Activated CD8-positive, alpha-beta memory T cell treated with anti-CD3 and anti-CD28 coated beads, Interleukin-2, amount 10 ng/mL, durations not matched to agents 7 days and 5 days (primary cell): ENCODE measurements at places on chromosomes 1 and 21.

DNA sequence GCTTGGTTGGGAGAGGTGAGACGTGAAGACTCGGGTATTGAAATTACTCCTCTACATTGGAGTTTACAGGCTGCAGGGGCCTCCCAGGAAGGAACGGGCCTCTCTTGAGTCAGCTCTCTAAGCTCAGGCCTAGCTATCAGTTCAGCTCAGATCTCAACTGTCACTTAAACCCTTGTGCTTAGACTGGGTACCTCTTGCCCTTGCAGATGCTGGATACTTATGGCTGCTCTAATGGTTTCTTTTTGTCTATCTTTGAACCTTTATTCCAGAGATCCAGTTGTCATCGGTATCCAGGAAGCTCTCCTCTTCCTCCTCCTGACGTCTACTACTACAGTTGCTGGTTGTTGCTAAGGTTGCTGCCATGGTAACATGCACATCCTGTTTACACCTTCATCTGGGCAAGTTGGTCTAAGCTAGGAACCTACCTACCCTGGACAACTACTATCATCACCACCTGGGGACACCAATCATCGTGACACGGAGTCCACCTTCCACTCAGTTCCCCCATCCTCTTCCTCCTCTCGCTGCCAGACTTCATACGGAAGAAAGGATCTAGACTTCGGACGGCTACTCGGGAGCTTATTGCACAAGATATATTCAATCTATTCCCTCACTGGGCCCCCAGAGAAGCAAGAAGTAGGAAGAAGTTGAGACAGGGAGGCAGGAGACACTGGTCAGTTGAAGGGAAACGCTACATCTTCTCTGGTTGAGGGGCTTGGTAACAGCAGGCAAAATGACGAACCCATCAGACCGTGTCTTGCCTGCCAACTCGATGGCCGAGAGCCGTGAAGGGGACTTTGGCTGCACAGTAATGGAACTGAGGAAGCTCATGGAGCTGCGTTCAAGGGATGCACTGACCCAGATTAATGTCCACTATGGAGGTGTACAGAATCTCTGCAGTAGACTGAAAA is 56.1 kb downstream of the ATP2B4 start:
- no peak overlapping the region for H3K4me3 ChIP-seq
- peaks cover 48% of the 10 kb centered on the region for H3K4me1 ChIP-seq
- H3K36me3 ChIP-seq = peaks cover 61% of the 10 kb centered on the region

GRCh38 chr1:87495147-87495546 is 166.5 kb downstream of the LMO4 start:
- peaks cover 5% of the 10 kb centered on the region for H3K27me3 ChIP-seq
- DNase-seq = no peak
- H3K4me3 ChIP-seq = no peak overlapping the region
- no peak overlapping the region for H3K27ac ChIP-seq
- H3K4me1 ChIP-seq = no peaks in the 10 kb centered on the region

DNA sequence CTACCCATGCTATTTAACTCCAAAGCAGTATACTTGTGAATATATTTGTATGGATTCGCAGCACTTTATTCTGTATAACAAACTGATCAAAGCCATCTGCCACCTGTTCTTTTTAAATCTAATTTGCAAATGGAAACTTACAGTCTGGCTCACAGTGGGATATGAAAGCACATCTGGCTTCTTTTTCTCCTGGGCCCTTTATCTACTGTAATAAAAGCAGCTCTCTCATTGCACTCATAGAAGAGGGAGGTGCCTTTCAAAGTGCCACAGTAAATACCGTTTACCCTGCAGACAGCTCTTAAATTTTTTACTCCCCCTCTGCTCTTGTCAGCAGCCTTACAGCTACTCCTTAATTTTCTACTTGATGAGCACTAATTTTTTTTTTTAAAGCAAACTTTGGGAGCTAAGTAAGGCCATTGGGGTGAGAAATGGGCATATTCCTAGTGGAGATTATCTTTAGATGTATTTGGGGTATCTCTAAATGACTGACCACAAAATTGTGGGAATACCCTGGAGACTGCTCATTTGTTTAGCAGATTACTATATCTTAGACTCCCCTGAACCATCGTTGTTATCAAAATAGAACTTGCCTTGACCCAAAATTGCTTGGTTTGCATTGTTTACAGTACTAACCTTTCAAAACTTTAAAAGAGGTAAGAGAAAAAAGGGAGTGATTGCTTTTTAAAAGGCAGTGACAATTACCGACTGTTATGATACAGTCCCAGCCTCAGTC is 110.1 kb downstream of the VPS13D start:
- DNase-seq = no peak
- H3K27me3 ChIP-seq = no peaks in the 10 kb centered on the region
- peaks cover 21% of the 10 kb centered on the region for H3K36me3 ChIP-seq
- H3K27ac ChIP-seq = no peak overlapping the region
- H3K4me1 ChIP-seq = peaks cover 31% of the 10 kb centered on the region
- no peak overlapping the region for H3K4me3 ChIP-seq

DNA sequence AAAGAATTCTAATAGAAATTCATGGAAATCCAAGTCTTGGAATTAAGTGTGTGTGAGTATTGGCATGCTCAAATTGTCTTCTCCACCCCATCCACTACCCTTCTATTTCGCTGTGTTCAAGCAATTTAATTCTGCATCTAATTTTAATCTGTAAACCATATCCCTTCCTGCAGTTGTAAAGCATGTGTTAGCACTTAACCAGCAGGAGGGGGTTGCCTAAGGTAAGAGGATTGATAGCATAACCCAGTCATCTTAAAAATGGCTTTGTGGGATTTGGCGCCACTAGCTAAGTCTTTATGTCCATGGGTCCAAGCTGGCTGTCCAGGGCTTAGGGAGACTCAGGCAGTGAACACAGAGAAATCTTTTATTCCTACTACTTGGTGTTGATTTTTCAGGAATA is 210.3 kb downstream of the PTPRC start:
- peaks cover 55% of the 10 kb centered on the region for H3K36me3 ChIP-seq
- H3K4me3 ChIP-seq = no peak overlapping the region
- DNase-seq = no peak
- no peak overlapping the region for H3K27ac ChIP-seq
- no peaks in the 10 kb centered on the region for H3K27me3 ChIP-seq

DNA sequence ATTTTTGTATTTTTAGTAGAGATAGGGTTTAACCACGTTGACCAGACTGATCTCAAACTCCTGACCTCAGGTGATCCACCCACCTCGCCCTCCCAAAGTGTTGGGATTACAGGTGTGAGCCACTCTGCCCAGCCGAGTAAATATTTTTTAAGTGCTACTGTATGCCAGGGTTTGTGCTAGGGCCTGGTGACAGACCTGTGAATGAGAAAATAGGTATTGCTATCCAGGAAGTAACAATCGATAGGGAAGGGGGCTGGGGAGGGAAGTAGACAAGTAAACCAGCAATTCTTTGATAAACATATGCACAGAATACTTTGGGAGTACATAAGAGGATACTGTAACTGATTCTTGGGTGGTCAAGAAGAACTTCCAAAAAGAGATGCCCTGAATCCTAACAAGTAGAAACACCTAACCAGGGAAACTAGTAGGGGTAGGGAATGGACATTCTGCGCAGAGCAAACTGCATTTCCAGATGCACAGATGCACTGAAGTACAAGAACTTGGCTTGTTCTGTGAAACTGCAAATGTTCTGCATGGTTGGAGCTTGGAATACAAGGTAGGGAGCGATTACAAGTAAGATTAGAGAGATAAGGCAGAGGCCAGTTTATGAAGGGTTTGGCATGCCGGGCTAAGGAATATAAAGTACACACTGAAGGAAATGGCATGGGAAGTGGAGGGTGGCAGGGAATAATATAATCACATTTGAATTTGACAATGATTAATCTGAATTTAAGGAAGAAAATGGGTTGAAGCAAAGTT is 19.0 kb upstream of the DOCK7 start:
- H3K27ac ChIP-seq = no peak overlapping the region
- H3K36me3 ChIP-seq = no peaks in the 10 kb centered on the region

- DNase-seq = peak; percentile 54
- peak overlapping the region; percentile 98 for H3K4me3 ChIP-seq
- peak overlapping the region; percentile 99 for H3K27ac ChIP-seq
- peaks cover 12% of the 10 kb centered on the region for H3K36me3 ChIP-seq
These were observed 3.2 kb upstream of the PTPN7 start for GRCh38 chr1:202163281-202164270.

- H3K36me3 ChIP-seq = no peaks in the 10 kb centered on the region
- H3K27me3 ChIP-seq = peaks cover 19% of the 10 kb centered on the region
- peaks cover 18% of the 10 kb centered on the region for H3K4me1 ChIP-seq
- no peak for DNase-seq
- no peak overlapping the region for H3K27ac ChIP-seq
- no peak overlapping the region for H3K4me3 ChIP-seq
These were observed 6.8 kb downstream of the RNF220 start for GRCh38 chr1:44411861-44412260.

- DNase-seq = peak; percentile 88
- no peak overlapping the region for H3K27ac ChIP-seq
- no peak overlapping the region for H3K4me3 ChIP-seq
- H3K27me3 ChIP-seq = peaks cover 11% of the 10 kb centered on the region
- H3K36me3 ChIP-seq = peaks cover 1% of the 10 kb centered on the region
- H3K4me1 ChIP-seq = peaks cover 16% of the 10 kb centered on the region
These were observed 604.7 kb downstream of the PTPRC start for GRCh38 chr1:199243423-199244061.

DNA sequence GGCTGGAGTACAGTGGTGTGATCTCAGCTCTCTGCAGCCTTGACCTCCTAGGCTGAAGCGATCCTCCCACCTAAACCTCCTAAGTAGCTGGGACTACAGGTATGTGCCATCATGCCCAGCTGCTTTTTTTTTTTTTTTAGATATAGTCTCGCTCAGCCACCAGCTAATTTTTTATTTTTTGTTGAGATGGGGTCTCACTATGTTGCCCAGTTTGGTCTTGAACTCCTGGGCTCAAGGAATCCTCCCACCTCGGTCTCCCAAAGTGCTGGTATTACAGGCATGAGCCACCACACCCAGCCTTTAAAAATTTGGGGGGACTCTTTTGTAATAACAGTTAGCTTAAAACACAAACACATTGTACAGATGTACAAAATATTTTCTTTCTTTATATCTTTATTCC is 1.7 kb upstream of the SNX27 start:
- H3K27ac ChIP-seq = no peak overlapping the region
- no peak for DNase-seq
- no peak overlapping the region for H3K4me3 ChIP-seq

- no peak overlapping the region for H3K27ac ChIP-seq
- H3K36me3 ChIP-seq = no peaks in the 10 kb centered on the region
- peaks cover 27% of the 10 kb centered on the region for H3K27me3 ChIP-seq
- no peak for DNase-seq
These were observed 22.5 kb downstream of the WNT3A start for GRCh38 chr1:228029281-228029680.

DNA sequence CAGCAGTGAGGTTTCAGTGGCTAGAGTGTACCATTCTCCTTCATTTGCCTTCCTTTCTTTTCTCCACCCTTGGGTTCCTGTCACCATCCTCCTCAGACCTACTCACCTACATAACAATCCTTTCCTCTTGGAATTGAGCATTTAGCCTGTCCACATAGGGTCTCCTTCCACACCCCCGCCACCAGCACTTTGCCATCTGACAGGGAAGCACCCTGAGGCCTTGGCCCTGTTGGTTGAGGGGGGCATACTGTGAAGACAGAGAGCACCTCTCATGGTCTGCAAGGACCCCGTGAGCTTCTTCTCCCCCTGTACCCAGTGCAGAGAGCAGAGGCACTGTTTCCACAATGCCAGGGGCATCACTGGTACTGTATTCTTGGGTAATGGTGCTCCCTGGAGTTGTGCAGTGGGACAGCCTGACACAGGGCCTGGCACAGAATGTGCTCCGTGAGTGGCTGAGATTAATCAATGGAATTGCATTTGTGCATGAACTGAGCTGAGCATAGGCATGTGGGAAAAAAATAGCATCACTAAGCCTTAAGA is 14.9 kb upstream of the SLC5A9 start:
- no peaks in the 10 kb centered on the region for H3K27me3 ChIP-seq
- no peaks in the 10 kb centered on the region for H3K4me1 ChIP-seq
- no peak overlapping the region for H3K4me3 ChIP-seq
- H3K27ac ChIP-seq = no peak overlapping the region
- DNase-seq = no peak
- H3K36me3 ChIP-seq = no peaks in the 10 kb centered on the region

- H3K27me3 ChIP-seq = peaks cover 12% of the 10 kb centered on the region
- DNase-seq = no peak
- H3K4me1 ChIP-seq = peaks cover under 1% of the 10 kb centered on the region
- peaks cover 17% of the 10 kb centered on the region for H3K36me3 ChIP-seq
These were observed 8.9 kb upstream of the CELSR2 start for GRCh38 chr1:109240158-109241152.

- H3K4me3 ChIP-seq = no peak overlapping the region
- H3K4me1 ChIP-seq = no peaks in the 10 kb centered on the region
- H3K27ac ChIP-seq = no peak overlapping the region
- no peaks in the 10 kb centered on the region for H3K36me3 ChIP-seq
- H3K27me3 ChIP-seq = no peaks in the 10 kb centered on the region
These were observed 175.5 kb downstream of the CYYR1 start for GRCh38 chr21:26397545-26397944.

DNA sequence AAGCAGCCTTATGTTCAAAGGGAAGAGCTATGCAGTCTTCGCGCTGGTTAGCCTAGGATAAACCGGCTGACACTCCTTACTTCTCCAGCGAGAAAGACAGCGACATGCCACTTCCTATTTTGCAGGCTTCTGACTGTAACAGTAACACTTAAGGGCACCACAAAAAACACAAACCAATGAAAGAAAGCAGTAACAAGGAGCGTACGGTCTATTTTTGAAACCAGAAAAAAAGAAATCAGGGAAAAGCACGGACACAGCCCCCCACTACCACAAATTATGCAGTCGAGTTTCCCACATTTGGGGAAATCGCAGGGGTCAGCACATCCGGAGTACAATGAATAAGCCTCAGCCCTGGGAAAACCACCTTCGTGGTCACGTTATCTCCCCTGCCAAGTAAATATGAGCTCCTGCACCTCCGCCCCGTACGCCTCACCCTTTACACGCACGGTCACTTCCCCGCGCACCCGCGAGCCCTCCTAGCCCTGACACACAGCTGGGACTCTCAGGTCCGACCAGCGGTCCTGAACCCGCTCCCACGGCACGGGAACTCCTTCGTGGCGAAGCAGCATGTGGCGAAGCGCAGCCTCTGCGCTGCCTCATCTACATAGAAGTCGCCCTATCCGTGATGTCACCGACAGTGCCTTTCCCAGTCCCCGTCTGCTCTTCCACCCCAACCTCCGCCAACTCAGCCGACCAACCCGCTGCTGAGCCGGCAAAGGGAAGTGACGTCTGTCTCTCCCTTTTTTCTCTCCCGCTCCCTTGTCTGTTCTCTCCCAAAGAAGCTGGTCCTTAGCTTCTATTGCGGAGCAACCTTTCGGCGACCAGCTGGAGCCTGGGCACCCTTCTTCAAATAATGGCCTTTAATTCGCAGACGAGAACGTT is 40.9 kb upstream of the PPIAL4F start:
- peaks cover 29% of the 10 kb centered on the region for H3K4me1 ChIP-seq
- peaks cover 5% of the 10 kb centered on the region for H3K27me3 ChIP-seq
- DNase-seq = peak; percentile 89
- H3K36me3 ChIP-seq = no peaks in the 10 kb centered on the region
- peak overlapping the region; percentile 93 for H3K27ac ChIP-seq
- H3K4me3 ChIP-seq = peak overlapping the region; percentile 75

DNA sequence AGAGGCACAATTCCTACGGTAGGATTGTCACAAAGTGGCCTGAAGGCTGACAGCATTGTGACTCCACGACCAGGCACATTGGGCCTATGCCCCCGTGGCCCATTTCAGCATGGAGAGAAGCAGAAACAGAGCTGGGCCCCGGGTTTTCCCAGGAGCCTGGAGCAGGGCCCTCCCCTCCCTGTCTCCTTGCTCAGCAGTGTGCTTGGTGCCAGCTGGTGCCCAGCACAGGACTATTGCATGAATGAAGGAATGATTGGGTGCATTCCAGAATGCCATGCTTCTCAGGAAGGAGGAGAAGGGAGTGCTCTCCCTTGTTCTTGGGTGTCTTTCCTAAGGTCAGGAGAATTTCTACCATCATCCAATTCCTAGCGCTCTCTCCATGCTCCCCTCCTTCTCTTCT is 33.7 kb downstream of the IER5 start:
- DNase-seq = no peak
- no peak overlapping the region for H3K4me3 ChIP-seq
- H3K36me3 ChIP-seq = no peaks in the 10 kb centered on the region
- H3K27ac ChIP-seq = no peak overlapping the region
- peaks cover 10% of the 10 kb centered on the region for H3K27me3 ChIP-seq
